ENCODE measurements at places on chromosomes 3 and 15.

- no peaks in the 10 kb centered on the region for H3K4me1 ChIP-seq
- no peak overlapping the region for H3K27ac ChIP-seq
- no peaks in the 10 kb centered on the region for H3K27me3 ChIP-seq
- DNase-seq = no peak
Measured at GRCh38 chr3:184592371-184593219, 31.0 kb downstream of the EPHB3 start.

DNA sequence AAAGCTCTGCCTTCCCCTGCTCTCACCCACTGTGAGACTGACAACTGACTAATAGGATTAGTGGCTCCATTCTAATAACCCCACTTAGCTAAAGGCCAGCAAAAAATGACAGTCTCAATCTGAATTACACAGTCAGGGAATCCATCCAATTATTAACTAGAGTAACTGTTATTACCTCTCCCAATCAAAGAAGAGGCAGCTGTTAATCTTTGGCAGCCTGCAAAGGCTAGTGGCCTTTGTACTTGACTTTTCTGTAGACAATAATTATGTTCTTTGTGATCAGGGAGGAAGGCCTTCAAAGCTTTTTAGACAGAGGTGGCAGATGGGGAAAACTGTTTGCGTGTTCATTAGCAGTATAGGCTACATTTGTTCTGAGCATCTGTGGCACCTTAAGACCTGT is 177.7 kb downstream of the ISL2 start:
- H3K4me1 ChIP-seq = no peaks in the 10 kb centered on the region
- no peaks in the 10 kb centered on the region for H3K27me3 ChIP-seq
- no peak overlapping the region for H3K4me3 ChIP-seq

- DNase-seq = no peak
- H3K4me3 ChIP-seq = no peak overlapping the region
- no peaks in the 10 kb centered on the region for H3K4me1 ChIP-seq
- H3K36me3 ChIP-seq = no peaks in the 10 kb centered on the region
- no peak overlapping the region for H3K27ac ChIP-seq
Measured at GRCh38 chr3:186492385-186492984, 51.7 kb downstream of the CRYGS start.

DNA sequence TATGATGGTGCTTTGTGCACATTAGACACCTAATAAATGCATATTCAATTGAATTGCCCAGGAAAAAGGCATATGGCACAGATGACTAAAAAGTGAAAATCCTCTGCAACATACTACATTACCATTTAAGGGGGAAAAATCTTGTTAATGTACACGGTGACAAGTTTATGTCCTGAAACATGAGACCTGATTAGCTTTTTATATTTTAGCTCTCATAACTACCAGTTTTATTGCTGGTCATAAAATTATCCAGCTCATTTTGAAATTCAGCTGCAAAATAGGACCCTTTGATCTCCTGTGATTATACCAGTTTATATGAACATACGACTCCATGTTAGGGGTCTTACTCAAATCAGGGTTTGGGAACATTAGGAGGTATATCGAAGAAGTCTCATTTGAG is 684.6 kb upstream of the CCDC54 start:
- no peaks in the 10 kb centered on the region for H3K36me3 ChIP-seq
- H3K27me3 ChIP-seq = no peaks in the 10 kb centered on the region
- H3K27ac ChIP-seq = no peak overlapping the region
- H3K4me3 ChIP-seq = no peak overlapping the region
- DNase-seq = no peak
- H3K4me1 ChIP-seq = no peaks in the 10 kb centered on the region

DNA sequence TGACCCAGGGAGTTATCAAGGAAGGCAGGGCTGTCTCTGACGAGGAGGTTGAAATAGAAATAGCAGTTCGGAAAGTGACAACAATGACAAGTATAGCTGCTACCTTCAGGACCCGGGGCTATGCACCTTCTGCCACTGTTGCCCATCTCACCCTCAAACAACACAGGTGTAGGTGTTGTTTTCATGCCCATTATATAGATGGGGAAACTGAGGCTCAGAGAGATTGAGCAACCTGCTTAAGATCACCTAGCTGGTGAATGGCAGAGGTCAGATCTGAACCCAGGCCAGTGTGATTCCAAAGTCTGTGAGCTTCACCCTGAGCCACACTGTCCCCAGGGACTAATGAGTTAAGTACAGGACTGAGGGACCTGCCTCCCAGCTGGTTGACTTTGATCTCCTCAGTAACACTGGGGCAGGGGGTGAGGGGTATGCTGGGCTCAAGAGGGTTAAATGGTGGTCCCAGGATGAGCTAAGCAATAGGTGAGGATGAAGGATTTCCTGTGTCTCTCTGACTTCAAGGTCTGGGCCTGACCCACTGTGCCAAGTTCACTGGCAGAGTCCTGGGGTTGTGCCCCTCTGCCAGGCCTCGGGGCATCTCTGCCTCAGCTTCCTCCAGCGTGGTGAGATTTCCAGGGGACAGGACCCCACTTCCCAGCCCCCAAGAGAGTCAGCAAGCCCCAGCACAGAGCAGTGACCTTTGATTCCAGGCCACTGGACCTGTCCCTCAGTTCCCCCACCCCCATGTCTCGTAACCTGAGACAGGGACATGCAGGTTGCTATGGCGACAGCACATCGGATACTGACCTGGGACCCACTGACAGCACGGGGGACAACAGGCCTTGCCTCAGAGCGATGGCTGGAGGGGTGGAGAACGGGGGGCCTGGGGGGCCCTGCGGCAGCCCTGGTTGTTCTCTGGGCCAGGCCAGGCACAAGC is 35.0 kb downstream of the ATP2B2 start:
- no peaks in the 10 kb centered on the region for H3K36me3 ChIP-seq
- no peak overlapping the region for H3K4me3 ChIP-seq
- no peaks in the 10 kb centered on the region for H3K4me1 ChIP-seq
- H3K27ac ChIP-seq = no peak overlapping the region
- DNase-seq = no peak
- peaks cover 4% of the 10 kb centered on the region for H3K27me3 ChIP-seq

DNA sequence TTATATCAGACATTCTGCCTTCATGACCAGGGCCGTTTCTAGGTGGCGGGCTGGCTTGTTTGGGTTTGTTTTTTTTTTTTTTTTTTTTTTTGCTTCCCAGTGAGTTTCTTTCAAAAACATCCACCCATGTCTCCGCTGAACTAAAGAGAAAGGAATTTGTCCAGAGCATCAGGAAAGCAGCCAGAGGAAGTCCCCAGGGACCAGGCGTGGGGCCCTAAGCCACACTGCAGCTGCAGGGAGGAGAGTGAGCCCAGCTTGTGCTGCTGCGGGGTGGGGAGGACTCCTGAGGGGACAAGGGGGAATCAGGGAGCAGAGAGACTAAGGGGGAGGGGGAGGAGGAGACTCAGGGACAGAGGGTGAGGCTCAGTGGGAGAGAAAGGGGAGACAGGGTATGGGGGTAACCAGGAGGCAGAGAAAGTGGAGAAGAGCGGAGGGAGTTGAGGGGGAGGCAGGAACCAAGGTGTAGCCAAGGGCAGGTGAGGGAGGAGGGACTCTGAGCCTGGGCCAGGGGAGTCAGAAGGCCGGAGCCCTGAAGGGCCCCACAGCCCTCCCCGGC is 49.5 kb downstream of the CYP11A1 start:
- no peaks in the 10 kb centered on the region for H3K36me3 ChIP-seq
- H3K4me1 ChIP-seq = peaks cover 11% of the 10 kb centered on the region
- DNase-seq = peak; percentile 62
- H3K4me3 ChIP-seq = no peak overlapping the region

- H3K27ac ChIP-seq = peak overlapping the region; percentile 44
- H3K36me3 ChIP-seq = no peaks in the 10 kb centered on the region
- H3K4me1 ChIP-seq = peaks cover 6% of the 10 kb centered on the region
- DNase-seq = no peak
- H3K4me3 ChIP-seq = peak overlapping the region; percentile 2
Measured at GRCh38 chr15:37016231-37016630, 84.1 kb downstream of the MEIS2 start.

DNA sequence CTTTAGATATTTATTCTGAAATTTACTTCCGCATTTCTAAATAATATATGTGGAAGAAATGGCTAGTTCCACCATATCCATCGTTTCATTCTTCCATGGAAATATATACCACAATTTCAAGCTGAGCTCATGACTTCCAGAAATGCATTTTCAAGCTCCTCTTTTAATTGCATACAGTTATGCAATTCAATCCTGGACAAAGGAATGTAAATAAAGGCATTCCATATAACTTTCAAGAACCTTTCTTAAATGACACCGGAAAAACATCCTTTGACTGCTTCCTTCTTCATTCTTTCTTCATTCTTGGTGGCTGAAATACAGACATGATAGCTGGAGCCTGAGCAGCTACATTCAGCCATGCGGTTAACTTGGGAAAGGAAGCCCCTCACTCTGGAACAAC is 185.2 kb upstream of the GADL1 start:
- H3K36me3 ChIP-seq = no peaks in the 10 kb centered on the region
- H3K27me3 ChIP-seq = no peaks in the 10 kb centered on the region
- no peak overlapping the region for H3K27ac ChIP-seq
- DNase-seq = no peak
- H3K4me3 ChIP-seq = no peak overlapping the region

DNA sequence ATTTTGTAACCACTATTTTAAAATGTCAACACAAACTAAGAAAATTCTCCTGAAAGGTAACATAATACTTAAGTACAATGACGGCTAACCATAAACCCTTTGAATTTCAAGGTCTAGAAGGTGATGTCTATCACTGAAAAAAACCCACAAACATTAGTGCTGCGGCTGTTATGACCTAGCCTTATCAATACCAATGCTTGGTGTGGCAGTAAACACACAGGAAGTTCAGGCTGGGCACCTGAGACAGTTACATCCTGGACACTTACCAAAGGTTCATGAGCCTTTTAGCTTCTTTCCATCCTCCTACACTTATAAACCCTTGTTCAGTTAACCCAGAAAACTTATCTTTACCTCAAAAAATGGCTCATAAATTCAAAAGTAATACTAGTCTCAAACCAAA is 5.8 kb downstream of the HSPBAP1 start:
- DNase-seq = no peak
- H3K4me1 ChIP-seq = peaks cover 40% of the 10 kb centered on the region
- no peaks in the 10 kb centered on the region for H3K27me3 ChIP-seq
- no peak overlapping the region for H3K27ac ChIP-seq

DNA sequence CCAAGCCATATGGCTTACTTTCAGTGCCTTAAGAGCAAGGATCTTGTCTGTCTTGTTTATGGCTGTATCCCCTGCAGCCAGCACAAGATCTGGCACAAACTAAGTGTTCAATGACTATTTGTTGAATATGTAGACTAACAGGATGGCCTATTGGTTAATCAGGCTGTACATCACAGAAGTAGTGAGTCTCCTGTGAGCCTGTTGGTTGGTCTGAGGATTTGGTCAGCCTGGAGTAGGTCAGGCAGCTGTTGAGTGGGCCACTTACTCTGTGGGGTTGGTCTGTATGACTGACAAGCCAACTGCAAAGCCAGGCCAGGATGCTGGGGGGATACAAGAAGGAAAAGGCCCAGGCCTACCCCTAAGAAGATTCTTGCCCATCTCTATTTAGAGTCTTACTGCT is 33.4 kb upstream of the CILP start:
- no peaks in the 10 kb centered on the region for H3K36me3 ChIP-seq
- H3K27me3 ChIP-seq = no peaks in the 10 kb centered on the region
- no peak overlapping the region for H3K4me3 ChIP-seq
- DNase-seq = no peak

DNA sequence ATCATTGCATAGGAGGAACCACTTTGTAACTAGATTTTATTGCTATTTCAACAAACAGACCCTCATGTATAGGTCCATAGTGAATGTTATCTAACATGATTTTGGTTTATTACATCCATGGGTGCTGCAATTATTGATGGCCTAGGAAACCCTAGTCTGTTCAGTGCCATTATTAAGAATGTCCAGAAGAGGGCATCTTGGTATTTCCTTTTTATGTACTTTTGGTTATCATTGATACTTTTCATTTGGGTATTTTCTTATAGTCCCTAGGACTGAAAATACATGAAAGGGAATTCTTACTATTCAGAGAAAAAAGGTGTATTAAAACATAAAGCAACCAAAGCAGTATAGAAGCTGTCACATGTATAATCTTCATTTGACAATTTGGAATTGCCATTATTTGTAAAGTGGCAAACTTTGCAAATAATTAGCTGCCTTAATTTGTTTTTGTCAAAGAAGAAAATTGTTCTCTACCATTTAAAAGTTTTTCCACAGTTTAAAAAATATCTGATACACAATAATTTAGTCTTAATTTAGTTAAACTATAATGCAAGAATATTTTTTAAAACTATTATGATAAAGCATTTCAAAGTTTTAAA is 48.7 kb downstream of the CNOT10 start:
- H3K4me1 ChIP-seq = no peaks in the 10 kb centered on the region
- H3K27ac ChIP-seq = no peak overlapping the region
- no peaks in the 10 kb centered on the region for H3K36me3 ChIP-seq
- H3K27me3 ChIP-seq = no peaks in the 10 kb centered on the region
- DNase-seq = peak; percentile 38

DNA sequence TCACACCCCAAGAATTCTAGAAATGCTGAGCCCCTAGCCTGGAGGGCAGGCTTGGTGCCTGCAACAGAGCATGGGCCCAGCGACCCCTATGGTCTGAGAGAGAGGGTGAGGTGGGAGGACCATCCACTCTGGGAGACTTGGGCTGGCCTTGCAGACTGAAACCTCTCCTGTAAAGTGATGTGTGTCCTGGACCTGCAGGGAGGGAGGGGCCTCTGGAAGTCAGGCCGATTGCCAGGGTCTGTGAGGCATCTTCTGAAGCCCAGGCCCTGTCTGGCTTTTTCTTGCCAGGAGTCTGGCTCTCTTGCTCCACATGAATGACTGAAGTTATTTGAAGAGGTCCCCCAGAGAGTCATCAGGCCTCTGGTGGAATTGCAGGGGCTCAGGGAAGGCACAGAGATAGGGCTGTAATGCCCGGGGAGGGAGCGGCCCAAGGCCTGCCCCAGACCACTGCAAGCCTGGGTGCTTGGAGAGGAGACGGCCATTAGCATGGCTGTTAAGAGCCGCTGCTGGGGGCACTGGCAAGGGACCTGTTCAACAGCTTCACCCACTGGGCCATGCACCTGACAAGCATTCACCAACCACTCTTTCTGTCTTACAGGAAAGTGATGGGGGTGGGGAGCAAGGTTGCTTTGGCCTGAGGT is 56.0 kb upstream of the CHRNA7 start:
- H3K4me3 ChIP-seq = no peak overlapping the region
- H3K27me3 ChIP-seq = peaks cover 55% of the 10 kb centered on the region

GRCh38 chr15:66240240-66240794 is 13.2 kb downstream of the MEGF11 start:
- DNase-seq = no peak
- H3K4me1 ChIP-seq = no peaks in the 10 kb centered on the region
- no peaks in the 10 kb centered on the region for H3K36me3 ChIP-seq

- H3K4me1 ChIP-seq = no peaks in the 10 kb centered on the region
- H3K27me3 ChIP-seq = peaks cover 13% of the 10 kb centered on the region
- H3K4me3 ChIP-seq = no peak overlapping the region
- no peaks in the 10 kb centered on the region for H3K36me3 ChIP-seq
Measured at GRCh38 chr3:10688126-10688525, 127.9 kb upstream of the SLC6A11 start.

GRCh38 chr15:40836020-40836419 is 7.5 kb upstream of the PPP1R14D start:
- no peaks in the 10 kb centered on the region for H3K4me1 ChIP-seq
- DNase-seq = no peak
- H3K36me3 ChIP-seq = no peaks in the 10 kb centered on the region
- H3K4me3 ChIP-seq = no peak overlapping the region
- H3K27ac ChIP-seq = no peak overlapping the region

Data from left lung (tissue), 14 donors.